SK-MEL-5 (cell line): ENCODE measurements at places on chromosomes 2 and 18. TPM values are rescaled to one million over a fixed set of nuclear protein-coding genes. Genes with fewer than 3 reads are reported as not detected.

The TRAPPC8 gene
- 47.7 and 49.4 TPM in 2 replicates for total RNA-seq

The MALL gene
- total RNA-seq: not detected in 2 replicates

The POTEI gene
- total RNA-seq: not detected in 2 replicates

The NETO1 gene
- total RNA-seq: not detected in 2 replicates

The KCNJ3 gene
- total RNA-seq: not detected in 2 replicates

The IL1F10 gene
- not detected in 2 replicates for total RNA-seq

The RBM45 gene
- 21.5 and 24.6 TPM in 2 replicates for total RNA-seq

The GALNT5 gene
- not detected in 2 replicates for total RNA-seq

The SLC9A2 gene
- total RNA-seq: 0.08 TPM in 1 of 2 replicates, not detected in the other

The FAM124B gene
- 0.13 TPM in 1 of 2 replicates, not detected in the other for total RNA-seq

The AQP12A gene
- total RNA-seq: not detected in 2 replicates

The SIX2 gene
- not detected in 2 replicates for total RNA-seq

The CTNNA2 gene
- 7.2 and 10.2 TPM in 2 replicates for total RNA-seq

DNA sequence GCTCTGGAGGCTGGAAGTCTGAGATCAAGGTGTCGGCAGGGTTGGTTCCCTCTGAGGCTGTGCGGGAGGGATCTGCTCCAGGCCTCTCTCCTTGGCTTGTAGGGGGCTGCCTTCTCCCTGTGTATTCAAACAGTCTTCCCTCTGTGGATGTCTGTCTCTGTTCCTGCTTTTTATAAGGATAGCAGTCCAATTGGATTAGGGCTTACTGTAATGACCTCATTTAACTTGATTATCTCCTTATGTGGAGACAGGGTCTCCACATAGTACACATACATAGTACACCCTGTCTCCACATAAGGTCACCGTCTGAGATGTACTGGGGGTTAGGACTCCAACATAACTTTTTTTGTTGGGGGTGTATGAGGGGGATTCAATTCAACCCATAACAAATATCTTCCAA, 30.5 kb downstream of the TCF7L1 start:
- no peak for DNase-seq

DNA sequence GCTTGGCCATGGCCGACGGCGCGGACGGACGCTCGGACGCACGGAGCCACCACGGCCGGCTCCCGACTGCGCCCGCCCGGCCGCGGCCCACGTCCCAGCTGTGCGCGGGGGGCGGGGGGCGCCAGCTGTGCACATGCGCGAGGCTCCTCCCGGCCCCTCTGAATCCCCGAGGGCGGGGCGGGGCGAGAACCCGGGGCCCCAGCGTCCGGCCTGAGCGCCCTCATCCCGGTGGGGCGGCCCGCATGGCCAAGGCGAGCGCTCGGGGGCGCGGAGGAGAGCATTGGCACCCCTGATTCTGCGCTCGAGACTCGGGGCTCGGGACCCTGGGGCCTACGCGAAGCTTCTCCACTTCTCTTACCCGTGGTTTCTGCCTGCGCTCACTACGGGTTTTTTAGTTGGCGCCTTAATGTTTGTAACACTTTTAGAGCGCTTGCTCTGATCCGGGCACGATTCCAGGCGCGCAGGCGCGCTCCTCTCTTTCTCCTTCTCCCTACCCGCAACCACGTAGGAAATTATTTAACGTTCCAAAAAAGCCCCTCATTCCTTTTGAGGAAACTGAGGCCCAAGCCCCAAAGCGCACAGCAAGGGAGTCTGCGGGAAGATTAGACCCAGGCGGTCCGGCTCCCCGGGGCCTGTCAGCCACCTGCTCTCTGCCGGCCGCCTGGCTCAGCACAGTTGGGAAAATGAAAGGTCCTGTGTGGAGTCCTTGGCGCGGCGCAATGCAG, at the start of gene PXDN:
TSS of gene PXDN (minus strand) at position 70 of the 725 bp plus-strand sequence. CDS start at position 10, 60 bp downstream.
- DNase-seq: no peak

- no peak for DNase-seq
These were observed 143.3 kb upstream of the TACR1 start for GRCh38 chr2:75342504-75343175.

- no peak for DNase-seq
These were observed 253.9 kb upstream of the SIX2 start for GRCh38 chr2:45263147-45263546.

- no peak for DNase-seq
These were observed 128.3 kb upstream of the ARHGAP28 start for GRCh38 chr18:6601241-6601640.

DNA sequence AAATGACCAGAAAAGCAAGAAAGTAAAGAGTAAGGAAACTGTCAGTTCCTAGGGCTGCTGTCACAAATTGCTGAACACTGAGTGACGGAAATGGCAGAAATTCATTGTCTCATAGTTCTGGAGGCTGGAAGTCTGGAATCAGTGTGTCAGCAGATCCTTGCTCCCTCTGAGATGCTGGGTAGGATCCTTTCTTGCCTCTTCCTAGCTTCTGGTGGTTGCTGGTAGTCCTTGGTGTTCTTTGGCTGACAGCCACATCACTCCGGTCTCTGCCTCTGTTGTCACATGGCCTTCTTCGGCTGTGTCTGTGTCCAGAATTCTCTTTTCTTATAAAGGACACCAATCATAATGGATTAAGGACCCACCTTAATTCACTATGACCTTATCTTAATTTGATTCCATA, 21.9 kb downstream of the PLEKHB2 start:
- no peak for DNase-seq

DNA sequence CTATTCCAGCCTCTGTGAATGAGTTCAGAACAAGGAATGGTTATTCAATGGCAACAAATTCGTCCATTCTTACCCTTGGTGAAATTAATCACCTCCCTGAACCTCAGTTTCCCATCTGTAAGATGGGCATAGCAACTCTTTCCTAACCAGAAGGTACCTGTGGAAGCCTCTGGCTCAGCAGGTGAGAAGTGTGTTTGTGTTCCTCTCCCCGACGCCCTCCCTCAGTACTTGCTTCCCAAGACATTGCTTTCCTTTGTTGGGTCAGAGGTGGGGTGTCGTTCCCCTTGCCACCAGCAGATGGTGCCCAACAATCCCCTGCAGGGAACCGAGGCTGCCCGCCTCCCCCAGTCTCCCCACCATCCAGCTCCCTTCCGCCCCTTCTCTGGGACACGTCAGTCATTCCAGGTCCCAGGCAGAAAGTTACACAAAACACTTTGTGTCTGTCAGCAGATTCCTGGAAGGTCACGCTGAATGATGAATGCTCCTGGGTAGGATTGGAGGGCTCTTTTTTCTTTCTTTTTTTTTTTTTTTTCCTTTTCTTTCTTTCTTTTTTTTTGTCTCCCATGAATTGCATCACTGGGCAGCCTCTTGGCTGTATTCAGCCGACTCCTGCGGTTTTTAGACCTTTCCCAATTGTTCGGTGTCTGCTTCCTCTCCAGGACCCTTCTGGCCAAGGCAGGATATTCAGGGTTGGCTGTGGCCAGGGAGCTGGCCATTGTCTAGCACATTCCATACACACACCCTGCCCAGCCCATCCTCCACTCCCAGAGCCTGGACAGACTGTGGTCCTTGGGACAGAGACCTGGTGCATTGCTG, 117.3 kb downstream of the LPIN1 start:
- DNase-seq: peak; percentile 99

DNA sequence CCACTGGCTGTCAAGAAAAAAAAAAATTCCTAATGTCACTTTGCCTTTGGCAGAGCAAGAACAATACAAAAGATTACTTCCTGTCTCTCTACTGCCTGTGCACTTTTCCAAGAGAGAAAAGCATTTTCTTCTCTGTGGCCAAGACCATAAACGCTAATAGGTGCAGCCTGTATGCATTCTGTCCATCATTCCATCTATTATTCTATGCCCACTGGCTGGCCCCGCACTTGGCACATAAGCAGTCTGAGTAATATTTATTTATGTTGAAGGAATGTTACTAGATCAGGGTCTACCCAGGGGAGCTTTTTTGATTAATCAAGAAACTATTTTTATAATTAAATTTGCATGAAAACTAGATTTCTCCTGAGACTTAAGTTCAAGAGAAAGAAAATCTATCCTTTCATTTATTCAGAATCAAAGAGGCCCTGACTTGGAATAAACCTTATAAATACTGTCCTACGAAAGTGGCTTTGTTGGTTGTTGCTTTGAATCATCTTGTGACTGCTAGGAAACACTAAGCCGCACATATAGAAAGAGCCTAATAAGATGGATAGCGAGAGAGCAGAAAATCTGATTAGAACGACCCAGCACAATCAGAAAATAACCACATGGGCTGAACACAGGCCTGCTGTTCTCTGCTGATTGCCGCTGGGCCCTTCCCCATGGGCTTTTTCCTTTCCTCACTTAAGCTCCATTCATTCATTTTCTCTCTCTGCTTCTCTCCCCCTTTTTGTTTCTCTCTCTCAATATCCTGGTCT, 59.4 kb downstream of the MMADHC start:
- peak; percentile 31 for DNase-seq

DNA sequence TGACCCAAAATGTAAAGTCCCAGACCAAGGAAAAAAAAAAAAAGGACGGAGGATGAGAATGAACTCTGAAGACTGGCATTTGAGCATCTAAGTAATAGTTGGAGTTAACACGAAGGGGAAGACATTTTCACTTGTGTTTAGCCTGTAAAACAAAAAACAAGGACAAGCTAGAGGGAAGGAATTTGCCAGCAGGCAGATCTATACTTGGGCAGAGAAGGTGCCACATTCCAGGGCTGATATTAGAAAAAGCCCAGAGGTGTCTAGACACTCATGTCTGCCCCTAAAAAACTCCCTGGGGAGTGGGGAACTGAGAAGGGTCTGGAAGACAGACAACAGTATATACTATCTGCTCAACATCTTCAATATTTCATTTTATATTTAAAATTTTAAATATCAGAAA, 171.1 kb downstream of the ZEB2 start:
- no peak for DNase-seq

DNA sequence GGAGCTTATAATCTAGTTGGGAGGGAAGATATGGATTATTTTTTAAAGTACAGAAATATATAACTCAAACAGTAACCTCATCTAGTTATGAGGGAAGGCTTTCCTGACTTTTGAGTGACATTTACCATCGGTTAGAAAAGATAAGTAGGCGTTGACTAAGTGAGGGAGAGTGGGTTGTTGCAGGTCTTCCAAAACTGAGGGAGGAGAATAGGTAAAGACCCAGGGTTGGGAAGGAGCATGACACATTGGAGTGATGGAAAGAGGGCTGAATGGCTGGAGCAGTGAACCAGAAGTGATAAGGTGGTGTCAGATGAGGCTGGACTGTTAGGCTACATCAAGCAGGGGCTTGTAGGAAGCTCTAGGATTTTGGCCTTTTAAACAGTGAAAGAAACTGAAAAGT, 10.6 kb upstream of the NUP35 start:
- no peak for DNase-seq

- no peak for DNase-seq
These were observed 28.4 kb downstream of the COA5 start for GRCh38 chr2:98579926-98580325.

DNA sequence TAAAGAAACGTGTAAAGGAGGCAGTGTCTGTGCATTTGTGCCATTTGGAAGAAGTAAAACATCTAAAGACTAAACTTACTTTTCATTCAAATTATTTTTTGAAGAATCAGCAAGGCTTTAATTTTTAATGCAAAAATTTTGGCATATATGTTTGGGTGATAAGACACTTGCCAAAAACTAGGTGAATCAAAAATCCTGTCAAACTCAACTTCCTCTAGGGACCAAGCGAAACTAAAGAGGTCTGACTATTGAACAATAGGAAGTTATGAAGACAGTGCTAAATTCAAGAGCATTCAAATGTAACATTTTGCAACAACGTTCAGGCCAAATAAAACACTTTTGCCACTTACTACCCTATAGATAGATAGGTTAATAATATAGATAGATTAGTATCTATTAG, 306.1 kb downstream of the NOL4 start:
- DNase-seq: no peak

- DNase-seq: no peak
These were observed 13.2 kb upstream of the SERPINB12 start for GRCh38 chr18:63528863-63529492.

- DNase-seq: no peak
These were observed 104.9 kb downstream of the SPTBN1 start for GRCh38 chr2:54561010-54561409.

DNA sequence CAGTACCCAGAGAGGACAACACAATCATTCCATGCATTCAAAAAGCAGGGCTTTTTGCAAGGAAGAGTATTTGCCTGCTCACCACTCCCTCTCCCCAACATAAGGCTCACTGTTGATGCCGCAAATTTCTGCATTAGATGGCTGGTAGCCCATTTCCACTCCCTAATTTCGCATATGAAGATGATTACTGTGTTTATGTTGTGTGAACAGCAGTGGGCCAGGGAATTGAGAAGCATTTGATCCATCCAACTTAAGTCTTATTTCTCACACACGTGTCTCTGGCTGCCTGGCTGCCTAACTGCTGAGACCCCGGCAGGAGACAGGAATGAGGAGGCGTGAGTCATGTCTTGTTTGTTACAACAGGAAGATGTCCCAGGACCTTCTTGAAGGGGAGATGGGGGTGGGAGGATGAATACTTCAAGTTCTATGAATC, 294.1 kb downstream of the ALK start:
- no peak for DNase-seq

DNA sequence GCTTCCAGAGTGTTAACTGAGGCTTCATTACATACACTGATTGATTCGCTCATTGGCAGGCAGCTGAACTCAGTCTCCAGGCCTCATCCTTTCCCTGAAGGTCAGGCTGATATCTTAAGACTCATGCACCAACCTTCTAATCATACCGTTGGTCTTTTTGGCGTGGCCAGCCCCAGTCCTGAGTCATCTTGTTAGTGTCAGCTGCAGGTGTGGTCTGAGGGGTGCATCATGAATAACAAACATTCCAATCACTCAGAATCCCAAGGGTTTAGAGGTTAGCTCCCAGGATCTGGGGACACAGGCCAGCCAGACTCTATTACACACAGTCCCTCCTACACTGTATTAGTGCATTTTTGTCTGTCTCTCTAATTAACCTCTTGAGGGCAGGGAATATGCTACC, 271.5 kb downstream of the HRH4 start:
- DNase-seq: no peak

DNA sequence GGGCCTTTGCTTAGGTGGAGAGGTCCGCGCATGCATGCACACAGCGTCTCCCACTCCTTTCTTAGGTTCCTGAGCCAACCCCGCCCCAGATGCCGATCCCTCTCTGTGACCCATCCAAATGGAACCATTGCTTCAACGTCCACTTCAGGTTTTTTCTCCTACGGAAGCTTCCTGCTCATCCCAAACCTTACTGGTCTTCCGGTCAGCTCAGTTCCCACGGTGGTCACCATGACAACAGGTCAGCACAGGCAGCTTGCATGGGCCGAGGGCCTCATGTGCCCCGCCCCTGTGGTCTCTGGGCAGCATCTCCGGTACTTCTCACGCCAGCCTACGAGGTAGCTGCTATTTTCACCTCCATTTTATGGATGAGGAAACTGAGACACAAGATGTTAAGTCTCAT, 163.7 kb downstream of the SOCS6 start:
- no peak for DNase-seq

GRCh38 chr2:227411320-227411989, 23.7 kb upstream of the SCYGR1 start:
- no peak for DNase-seq

- DNase-seq: no peak
These were observed 37.2 kb downstream of the STEAP3 start for GRCh38 chr2:119260646-119261492.
